ENCODE measurements at places on chromosomes 7 and 10. TPM values are rescaled to one million over a fixed set of nuclear protein-coding genes. Genes with fewer than 3 reads are reported as not detected.

Gene GOLGA7B
- not detected for total RNA-seq

Gene AS3MT
- total RNA-seq, result 1.8 TPM

Gene INMT
- total RNA-seq, result 1.7 TPM

Gene AKR1C4
- not detected for total RNA-seq

Gene ALOX5
- total RNA-seq, result 0.08 TPM

Gene PAPOLB
- total RNA-seq, result not detected

Gene VSTM4
- 6.6 TPM for total RNA-seq

Gene NPSR1
- not detected for total RNA-seq

Gene SYT15B
- total RNA-seq, result 0.24 TPM

Gene CNOT4
- total RNA-seq, result 15.4 TPM

Gene BUD31
- 105 TPM for total RNA-seq

Gene ZNF92
- total RNA-seq, result 8.5 TPM

Gene FAM24A
- not detected for total RNA-seq

Gene ITIH5
- total RNA-seq, result 0.91 TPM

Gene ITIH2
- total RNA-seq, result not detected

Gene OR6B1
- not detected for total RNA-seq

Gene CARD11
- total RNA-seq, result 0.16 TPM

Gene ELAPOR2
- total RNA-seq, result 12.9 TPM

Gene FOXI2
- not detected for total RNA-seq

Gene TRA2A
- 88.5 TPM for total RNA-seq

Gene MRC1
- total RNA-seq, result 0.13 TPM

Gene ADARB2
- total RNA-seq, result 0.40 TPM

Gene ZPBP
- not detected for total RNA-seq

Gene AGAP5
- total RNA-seq, result 0.13 TPM

Gene ACBD7
- total RNA-seq, result 0.40 TPM

Gene CABCOCO1
- 0.65 TPM for total RNA-seq

Gene ERVW-1
- total RNA-seq, result not detected

Gene MRLN
- not detected for total RNA-seq

Gene CRPPA
- 0.78 TPM for total RNA-seq

Gene UPK3BL2
- not detected for total RNA-seq

Gene SMC3
- total RNA-seq, result 24.2 TPM

Gene LRMDA
- 0.26 TPM for total RNA-seq

Gene POLR2J3
- 30.8 TPM for total RNA-seq

Gene ABCB1
- not detected for total RNA-seq

Gene BRI3
- 64.2 TPM for total RNA-seq

Gene SLC26A3
- not detected for total RNA-seq

Gene GBX1
- not detected for total RNA-seq

Gene LMBR1
- total RNA-seq, result 37.4 TPM

All from epithelial cell of alveolus of lung (primary cell).